KG1 (cell line): ENCODE measurements at places on chromosomes 7 and 10.
A peak's percentile ranks its signal among the peaks of the same experiment; 100 is the strongest.

DNA sequence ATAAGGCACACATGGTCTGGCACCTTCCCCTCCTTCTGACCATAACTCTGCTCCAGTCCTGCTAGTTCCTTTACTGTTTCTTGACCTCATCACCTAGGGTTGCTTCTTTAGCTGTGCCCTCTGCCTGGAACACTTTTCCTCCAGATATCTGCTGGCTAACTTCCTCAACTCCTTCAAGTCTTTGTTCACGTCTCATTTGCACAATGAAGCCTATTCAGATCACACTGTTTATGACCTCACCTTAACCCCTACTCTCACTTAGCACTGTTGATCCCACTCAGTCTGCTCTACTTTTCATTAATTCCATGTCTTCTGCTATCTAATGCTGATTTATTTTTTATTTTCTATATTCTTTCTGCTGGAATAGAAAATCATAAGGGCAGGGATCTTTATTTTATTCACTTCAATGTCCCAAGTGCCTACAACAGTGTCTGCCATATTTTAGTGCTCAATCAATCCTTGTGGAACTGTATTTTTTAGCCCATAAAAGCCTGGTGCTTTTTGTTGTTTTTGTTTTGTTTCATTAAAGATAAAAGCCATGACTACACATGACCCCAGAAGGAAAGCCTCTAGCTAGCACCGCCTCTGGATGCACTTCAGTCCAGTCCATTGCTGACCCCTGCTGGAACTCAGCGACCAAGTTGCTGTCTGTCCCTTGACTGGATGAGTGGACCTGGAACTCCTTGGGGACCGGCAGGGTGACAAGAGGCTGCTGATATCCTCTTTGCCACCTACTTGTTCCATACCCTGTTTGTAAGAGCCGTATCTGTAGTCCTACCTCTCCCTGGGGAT is 12.3 kb downstream of the KLF14 start:
- DNase-seq = no peak

DNA sequence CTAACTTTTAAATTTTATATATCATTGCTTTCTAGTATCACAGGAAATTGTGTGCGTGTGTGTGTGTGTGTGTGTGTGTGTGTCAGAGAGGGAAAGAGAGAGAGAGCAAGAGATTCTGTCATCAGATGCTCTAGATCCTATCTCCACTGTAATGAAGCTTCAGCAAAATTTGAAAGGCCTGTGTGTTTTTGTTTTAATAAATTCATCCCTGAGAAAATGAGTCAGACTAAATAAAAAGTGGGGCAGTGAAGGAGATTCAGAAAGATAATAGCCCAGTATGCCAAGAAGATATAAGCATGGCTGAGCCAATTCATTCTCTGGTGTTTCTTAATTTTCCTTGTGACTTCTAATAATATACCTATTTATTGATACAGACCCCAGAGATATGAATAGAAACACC is 184.2 kb upstream of the TMEM196 start:
- no peak for DNase-seq

DNA sequence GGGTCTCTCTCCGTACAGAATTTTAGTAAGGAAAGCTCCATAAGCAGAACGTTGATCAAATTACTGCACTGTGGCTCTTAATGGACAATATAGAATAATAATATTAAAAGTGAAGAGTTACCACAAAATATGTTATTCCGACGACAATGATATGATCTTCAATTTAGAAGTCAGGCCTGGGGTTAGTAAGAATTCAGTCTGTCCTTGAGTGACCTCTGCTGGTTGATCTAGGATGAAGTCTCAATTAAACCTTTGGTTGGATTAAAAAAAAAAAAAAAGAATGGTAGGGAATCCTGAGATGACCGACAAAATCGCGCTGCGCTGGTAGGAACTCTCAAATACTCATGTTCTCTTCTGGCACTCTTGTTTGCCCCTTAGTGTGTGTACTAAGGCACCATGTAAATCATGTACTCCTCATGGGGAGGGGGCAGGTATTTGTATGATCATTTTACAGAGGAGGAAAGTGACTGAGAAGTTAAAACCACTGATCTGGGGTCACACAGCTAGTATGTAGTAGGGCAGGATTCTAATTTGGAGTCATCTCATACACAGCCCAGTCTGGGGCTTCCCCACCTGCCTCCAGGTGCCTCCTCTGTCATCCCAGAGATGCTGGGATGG is 161.3 kb upstream of the NPVF start:
- DNase-seq = peak; percentile 13

DNA sequence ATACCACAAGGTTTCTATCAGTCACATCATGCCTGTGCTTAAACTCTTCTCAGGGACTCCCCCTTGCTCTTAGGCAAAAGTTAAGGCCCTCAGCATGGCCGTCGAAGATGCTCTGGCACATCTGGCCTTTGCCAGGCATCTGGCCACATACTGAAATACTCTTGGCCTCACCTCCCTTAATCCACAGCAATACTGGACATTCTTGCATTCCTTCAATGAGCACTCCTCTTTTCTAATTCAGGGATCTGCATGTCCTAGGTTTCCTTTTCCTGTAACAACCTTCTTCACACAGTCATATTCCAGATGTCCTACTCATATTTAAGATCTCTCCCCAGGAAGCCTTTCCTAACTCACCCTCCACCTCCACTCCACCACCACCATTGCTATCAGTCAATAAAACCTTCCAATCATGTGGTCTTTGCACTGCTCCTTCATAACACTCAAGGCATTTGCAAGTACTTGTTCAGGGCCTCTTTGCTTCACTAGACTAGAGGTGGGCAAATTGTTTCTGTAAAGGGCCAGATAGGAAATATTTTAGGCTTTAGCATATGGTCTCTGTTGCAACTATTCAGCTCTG is 216.6 kb downstream of the KCNMA1 start:
- DNase-seq = no peak

DNA sequence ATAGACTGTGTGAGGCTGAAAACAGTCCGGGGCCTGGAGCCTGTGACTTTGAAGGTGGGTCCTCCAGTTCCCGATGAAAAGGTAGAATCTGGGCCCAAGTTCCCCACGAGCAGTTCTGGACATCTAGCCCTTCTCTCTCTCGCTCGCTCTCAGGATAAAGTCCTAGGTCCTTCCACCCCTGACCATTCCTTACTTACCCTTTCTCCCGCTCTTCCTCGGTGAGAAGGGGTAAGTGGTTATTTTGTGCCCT is 713 bp downstream of the IMMP2L start:
- peak; percentile 50 for DNase-seq

GRCh38 chr10:86103391-86104101 is 263.0 kb downstream of the GRID1 start:
- no peak for DNase-seq

DNA sequence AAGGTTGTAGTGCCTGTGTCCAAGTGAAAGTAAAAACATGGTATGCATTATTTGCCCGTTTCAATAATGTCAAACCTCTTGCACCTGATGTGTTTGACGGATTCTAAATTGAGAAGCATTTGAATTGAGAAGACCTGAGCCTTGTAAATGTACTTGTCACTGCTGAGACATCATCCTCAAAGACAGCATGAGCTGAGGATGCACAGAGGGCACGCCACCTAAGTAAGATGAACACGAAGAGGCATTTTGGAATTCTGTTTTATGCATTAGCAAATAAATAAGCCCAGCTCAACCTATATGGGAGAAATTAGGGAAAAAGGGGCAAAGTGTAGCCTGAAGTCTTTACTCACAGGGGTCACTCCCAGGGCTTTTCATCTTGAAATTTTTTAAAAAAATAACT is 73.8 kb upstream of the SORCS1 start:
- DNase-seq = no peak

GRCh38 chr7:39847227-39847626 is 102.8 kb upstream of the CDK13 start:
- no peak for DNase-seq

DNA sequence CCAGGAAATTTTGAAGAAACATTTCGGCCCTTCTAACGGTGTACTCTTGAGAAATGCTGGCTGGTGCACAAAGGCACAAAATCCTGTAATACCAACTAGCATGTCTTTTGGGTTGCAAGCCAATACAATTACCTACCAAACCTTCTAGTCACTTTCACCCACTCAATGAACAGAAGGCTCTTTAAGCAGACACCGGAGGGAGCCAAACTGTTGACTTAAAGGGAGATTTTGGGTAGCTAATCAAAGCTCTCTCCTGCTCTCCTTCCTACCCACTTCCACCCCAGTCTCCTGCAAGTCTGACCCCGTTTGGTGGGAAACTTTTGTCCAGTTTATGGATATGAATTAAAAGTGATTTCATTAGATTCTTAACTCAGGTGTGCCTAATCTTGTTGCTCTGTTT is 24.0 kb downstream of the GRM3 start:
- DNase-seq = no peak

- no peak for DNase-seq
Observed at GRCh38 chr7:72538147-72538546, 126.0 kb upstream of the CALN1 start.

DNA sequence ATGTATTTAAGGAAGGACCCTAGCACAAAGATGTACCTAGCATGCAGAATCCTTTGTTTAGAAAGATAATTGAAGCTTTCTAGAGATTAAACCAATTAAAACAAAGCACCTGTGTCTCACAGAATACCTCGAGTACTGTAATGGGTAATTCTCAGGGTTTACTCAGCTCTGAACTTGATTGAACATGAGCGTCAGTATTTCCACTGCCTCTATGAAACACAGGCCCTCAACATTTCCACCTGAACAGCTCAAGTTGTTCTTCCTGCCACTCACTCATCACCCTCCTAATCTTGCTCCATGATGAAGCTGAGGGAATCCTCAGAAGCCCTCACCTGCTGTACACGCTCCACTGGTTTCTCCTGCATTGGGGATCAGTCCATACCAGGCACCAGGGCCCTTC is 33.7 kb upstream of the FZD1 start:
- DNase-seq = no peak

GRCh38 chr7:7867846-7868571 is 100.6 kb upstream of the GLCCI1 start:
- DNase-seq = peak; percentile 48

GRCh38 chr10:132010483-132010882 is 28.8 kb upstream of the BNIP3 start:
- DNase-seq = no peak

GRCh38 chr7:84900215-84900614 is 286.6 kb downstream of the SEMA3D start:
- DNase-seq = no peak

GRCh38 chr10:22369434-22370072 is 24.3 kb downstream of the SPAG6 start:
- DNase-seq = no peak
